ENCODE measurements at places on chromosomes 11 and 22.

DNA sequence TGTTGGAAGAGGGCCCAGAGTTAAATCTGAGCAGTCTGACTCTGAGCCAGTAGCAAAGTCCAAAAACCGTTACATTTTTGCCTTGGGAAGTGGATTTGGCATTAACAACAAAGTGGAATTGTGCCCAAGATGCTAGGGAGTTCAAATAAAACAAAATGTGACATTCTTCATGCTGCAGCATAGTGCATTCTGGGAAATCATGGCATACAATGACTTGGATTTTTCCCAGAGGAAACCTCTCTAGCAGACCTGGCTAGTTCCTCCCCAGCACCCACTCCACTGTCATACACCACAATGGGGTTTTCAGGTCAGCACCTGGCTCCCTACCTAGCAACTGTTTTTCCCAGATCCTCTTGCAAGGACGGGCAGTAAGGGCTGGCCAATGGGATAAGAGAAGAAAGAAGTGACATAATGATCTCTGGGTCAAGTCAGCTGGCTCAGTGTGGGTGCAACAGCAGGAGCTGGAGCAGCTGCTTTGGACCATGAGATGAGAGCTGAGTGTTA lies 24.8 kb upstream of the CYB5R3 start:
- H3K4me1 ChIP-seq = peaks cover 66% of the 10 kb centered on the region
- no peak overlapping the region for H3K4me3 ChIP-seq
- no peaks in the 10 kb centered on the region for H3K36me3 ChIP-seq
- no peaks in the 10 kb centered on the region for H3K27me3 ChIP-seq
- H3K27ac ChIP-seq = peak overlapping the region; percentile 28

DNA sequence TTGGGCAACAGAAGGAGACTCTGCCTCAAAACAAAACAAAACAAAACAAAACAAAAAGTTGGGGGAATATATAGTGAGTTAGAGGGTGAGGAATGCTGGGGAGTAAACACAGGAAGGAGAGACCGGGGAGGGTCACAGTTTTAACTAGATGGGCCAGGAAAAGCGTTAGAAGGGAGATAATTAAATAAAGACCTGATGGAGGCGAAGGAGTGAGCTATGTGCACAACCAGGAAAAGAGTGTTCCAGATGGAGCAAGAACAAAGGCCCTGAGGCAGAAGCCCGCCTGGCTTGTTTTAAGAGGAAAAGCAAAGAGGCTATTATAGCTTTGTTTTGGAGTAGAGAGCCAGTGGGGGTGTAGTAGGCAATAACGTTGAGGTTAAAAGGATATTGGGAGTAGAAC lies 4.8 kb upstream of the PLA2G6 start:
- H3K4me3 ChIP-seq = no peak overlapping the region
- peaks cover 3% of the 10 kb centered on the region for H3K4me1 ChIP-seq

GRCh38 chr22:29306835-29307595 lies 565 bp downstream of the GAS2L1 start:
- H3K4me1 ChIP-seq = peaks cover 76% of the 10 kb centered on the region
- peak overlapping the region; percentile 94 for H3K4me3 ChIP-seq
- peak overlapping the region; percentile 97 for H3K27ac ChIP-seq
- DNase-seq = peak; percentile 88
- H3K27me3 ChIP-seq = no peaks in the 10 kb centered on the region
- no peaks in the 10 kb centered on the region for H3K36me3 ChIP-seq

GRCh38 chr11:8325591-8326304 lies 62.1 kb upstream of the LMO1 start:
- H3K27ac ChIP-seq = no peak overlapping the region
- peaks cover 8% of the 10 kb centered on the region for H3K4me1 ChIP-seq
- H3K4me3 ChIP-seq = no peak overlapping the region
- H3K27me3 ChIP-seq = peaks cover 35% of the 10 kb centered on the region

DNA sequence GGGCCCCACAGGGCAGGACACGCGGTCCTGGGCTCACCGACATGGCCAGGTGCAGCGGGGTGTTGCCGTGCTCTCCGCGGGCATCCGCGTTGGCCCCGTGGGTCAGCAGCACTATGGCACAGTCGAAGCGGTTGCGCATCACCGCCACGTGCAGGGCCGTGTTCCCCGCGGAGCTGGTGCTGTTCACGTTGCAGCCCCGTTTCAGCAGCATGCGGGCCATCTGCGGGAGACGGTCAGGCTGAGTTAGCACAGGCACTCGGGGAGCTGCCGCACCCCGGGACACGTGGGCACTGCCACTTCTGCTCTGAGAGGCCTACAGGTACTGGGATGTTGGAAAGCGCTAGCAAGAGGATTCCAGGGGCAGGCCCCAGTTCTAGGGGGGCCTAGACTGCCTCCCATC lies 22.3 kb upstream of the BAIAP2L2 start:
- no peaks in the 10 kb centered on the region for H3K27me3 ChIP-seq
- peaks cover 47% of the 10 kb centered on the region for H3K36me3 ChIP-seq
- no peak overlapping the region for H3K4me3 ChIP-seq
- no peak for DNase-seq

GRCh38 chr11:46020084-46020599 lies 97.7 kb downstream of the LARGE2 start:
- DNase-seq = no peak
- H3K4me3 ChIP-seq = no peak overlapping the region
- no peaks in the 10 kb centered on the region for H3K27me3 ChIP-seq
- H3K4me1 ChIP-seq = no peaks in the 10 kb centered on the region

DNA sequence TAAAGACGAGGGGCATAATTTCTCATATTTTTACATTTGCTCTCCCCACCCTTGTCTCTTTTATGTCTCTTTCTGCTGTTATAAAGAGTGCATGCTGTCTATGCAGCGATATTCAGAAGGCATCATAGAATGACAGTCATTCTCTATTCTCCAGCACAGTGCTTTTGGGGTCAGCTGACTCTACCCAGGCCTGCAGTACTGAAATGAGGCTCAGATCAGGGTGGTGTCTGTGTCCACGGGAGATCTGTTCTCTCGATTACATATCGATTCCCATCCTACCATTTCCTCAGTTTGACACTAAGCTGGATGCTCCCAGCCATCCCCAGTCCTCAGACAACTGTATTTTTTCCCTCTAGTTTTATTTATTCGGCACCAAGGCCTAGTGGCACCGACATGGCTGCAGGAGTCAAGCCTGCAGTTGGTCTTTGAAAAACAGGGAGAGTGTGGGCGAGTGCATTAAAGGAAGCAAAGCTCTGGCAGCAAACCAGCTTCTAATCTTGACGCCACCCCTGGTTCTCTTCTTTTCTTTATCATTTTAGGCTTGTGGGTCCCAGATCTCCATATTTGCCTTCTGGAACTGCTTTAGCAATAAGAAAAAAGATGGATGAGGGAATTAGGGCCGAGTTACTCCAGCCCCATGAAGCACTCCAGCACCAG lies 71.6 kb upstream of the PICALM start:
- H3K27ac ChIP-seq = no peak overlapping the region
- no peak for DNase-seq
- H3K4me1 ChIP-seq = peaks cover 15% of the 10 kb centered on the region
- H3K27me3 ChIP-seq = no peaks in the 10 kb centered on the region
- H3K4me3 ChIP-seq = no peak overlapping the region
- no peaks in the 10 kb centered on the region for H3K36me3 ChIP-seq

DNA sequence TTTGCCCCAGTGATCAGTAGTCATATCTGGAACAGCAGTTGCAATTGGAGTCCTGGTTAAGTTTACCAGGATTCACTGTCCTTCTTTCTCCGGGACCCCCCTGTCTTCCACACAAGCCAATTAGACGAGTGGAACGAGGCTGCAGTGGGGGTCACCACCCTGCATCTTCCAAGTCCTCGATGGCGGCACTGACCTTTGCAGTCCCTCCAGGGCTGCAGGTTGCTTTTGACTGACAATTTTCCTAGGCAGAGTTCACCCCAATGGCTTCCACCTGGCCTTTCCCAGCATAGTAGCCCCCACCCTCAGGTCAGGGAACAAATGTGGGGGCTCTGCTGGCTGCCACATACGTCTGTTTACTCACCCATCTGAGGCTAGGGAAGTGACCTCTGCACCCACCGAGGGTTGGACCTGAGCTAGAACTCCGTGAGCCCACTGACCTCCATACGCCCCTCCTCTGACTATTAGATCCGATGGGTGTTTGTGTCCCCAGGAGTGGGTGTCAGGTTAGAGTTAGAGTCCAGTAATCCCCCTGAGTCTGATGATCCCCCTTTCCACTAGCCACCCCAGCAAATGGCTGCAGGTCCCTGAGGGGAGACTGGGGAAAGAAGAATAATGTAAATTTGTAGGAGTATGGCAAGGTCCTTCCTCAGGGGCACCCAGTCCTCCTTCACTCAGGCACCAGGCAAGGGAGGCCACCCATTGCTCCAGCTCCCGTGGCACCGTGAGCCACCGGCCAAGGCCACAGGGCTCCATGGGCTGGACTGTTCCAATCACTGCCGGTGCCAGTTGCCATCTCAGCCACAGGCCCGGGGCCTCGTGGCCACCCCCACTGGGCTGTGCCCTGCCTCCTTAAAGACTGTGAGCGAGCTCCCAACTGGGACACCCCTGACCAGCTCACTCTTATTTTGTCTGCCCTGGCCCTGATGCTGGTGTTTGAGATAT lies 5.5 kb downstream of the C11orf21 start:
- no peak overlapping the region for H3K27ac ChIP-seq
- H3K4me1 ChIP-seq = peaks cover 39% of the 10 kb centered on the region
- no peaks in the 10 kb centered on the region for H3K36me3 ChIP-seq
- no peak for DNase-seq
- H3K4me3 ChIP-seq = no peak overlapping the region
